ENCODE measurements at places on chromosomes 16 and 17.

- H3K4me3 ChIP-seq: no peak overlapping the region
- no peak for DNase-seq
- no peaks in the 10 kb centered on the region for H3K4me1 ChIP-seq
- H3K27me3 ChIP-seq: no peaks in the 10 kb centered on the region
Observed at GRCh38 chr16:50902457-50902856, 160.6 kb downstream of the CYLD start.

- H3K27ac ChIP-seq: no peak overlapping the region
- H3K36me3 ChIP-seq: no peaks in the 10 kb centered on the region
- no peak overlapping the region for H3K4me3 ChIP-seq
- no peaks in the 10 kb centered on the region for H3K27me3 ChIP-seq
- no peaks in the 10 kb centered on the region for H3K4me1 ChIP-seq
- DNase-seq: no peak
Observed at GRCh38 chr16:64074706-64075105, 1047.2 kb downstream of the CDH11 start.

DNA sequence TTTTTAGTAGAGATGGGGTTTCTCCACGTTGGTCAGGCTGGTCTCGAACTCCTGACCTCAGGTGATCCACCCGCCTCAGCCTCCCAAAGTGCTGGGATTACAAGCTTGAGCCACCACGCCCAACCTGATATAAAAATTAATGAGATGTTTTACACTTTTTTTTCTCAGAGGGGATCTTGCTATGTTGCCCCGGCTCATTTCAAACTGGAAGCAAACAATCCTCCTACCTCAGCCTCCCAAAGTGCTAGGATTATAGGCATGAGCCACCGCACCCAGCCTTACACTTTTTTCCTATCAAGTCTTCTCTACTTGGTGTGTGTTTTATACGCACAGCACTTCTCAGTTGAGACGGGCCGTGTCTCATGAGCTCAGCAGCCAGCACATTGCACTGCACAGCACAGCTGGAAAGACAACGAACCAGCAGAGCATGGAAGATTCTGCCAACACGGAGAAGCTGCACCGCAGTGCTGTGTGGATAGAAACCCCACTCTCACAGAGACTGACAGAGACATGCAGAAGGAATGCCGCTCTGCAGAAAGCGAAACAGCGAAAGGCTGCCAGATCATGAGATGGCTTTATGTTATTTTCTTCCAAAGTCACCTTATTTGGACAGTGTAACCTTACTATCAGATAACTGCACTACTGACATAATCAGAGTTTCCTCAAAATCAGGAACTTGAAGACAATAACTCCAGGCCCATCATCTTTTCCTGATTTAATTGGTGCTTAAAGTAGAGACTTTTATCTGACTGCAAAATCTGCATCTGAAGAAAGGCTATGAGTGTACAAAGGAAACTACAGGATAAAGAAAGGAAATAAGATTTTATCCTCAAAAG is 6.5 kb upstream of the QRICH2 start:
- no peak overlapping the region for H3K27ac ChIP-seq
- no peak overlapping the region for H3K4me3 ChIP-seq
- H3K36me3 ChIP-seq: peaks cover 13% of the 10 kb centered on the region
- no peak for DNase-seq
- H3K4me1 ChIP-seq: no peaks in the 10 kb centered on the region

GRCh38 chr17:39973496-39973895 is 7.1 kb upstream of the PSMD3 start:
- H3K4me3 ChIP-seq: no peak overlapping the region
- H3K27me3 ChIP-seq: peaks cover 15% of the 10 kb centered on the region
- no peak overlapping the region for H3K27ac ChIP-seq
- H3K4me1 ChIP-seq: no peaks in the 10 kb centered on the region
- no peak for DNase-seq
- no peaks in the 10 kb centered on the region for H3K36me3 ChIP-seq

DNA sequence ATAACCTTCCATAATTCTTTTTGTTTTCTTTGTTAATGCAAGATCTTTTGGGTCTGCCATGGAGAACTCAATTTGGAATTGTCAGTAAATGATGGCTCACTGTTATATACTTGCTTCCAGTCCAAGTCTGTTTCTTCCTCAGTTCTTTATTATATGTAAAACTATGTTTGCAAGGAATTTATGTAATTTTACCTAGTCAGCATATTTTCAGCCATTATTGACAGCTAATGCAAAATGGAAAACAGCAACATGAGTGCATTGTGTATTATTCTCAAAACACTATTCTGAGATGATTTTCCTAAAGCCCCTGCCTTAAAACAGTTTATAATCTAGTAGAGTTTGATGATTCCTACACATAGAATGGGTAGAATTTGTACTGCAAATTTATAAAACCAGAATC is 167.5 kb downstream of the TANC2 start:
- peaks cover 2% of the 10 kb centered on the region for H3K4me1 ChIP-seq
- H3K27me3 ChIP-seq: no peaks in the 10 kb centered on the region
- H3K36me3 ChIP-seq: no peaks in the 10 kb centered on the region
- no peak overlapping the region for H3K27ac ChIP-seq
- no peak overlapping the region for H3K4me3 ChIP-seq

- no peak for DNase-seq
- peaks cover 9% of the 10 kb centered on the region for H3K27me3 ChIP-seq
- no peak overlapping the region for H3K27ac ChIP-seq
Observed at GRCh38 chr16:25370541-25370940, 112.9 kb upstream of the ZKSCAN2 start.

DNA sequence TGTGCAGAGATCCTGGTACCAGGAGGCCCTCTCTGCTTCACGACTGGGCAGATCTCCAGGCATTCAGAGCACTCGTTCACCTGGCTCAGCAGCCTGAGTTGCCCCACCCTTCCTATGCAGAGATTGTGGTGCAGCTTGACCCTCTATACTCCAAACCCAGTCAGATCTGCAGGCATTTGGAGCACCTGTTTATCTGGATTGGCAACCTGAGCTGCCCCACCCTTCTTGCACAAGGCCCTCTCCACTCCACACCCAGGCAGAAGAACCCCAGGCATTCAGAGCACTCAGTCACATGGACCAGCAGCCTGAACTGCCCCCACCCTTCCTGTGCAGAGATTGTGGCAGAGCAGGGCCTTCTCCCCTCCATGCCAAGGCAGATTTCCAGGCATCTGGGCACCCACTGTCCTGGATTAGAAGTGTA is 88.4 kb upstream of the CDH5 start:
- H3K4me1 ChIP-seq: no peaks in the 10 kb centered on the region
- DNase-seq: no peak
- H3K36me3 ChIP-seq: no peaks in the 10 kb centered on the region
- peaks cover 7% of the 10 kb centered on the region for H3K27me3 ChIP-seq
- H3K4me3 ChIP-seq: no peak overlapping the region
- H3K27ac ChIP-seq: no peak overlapping the region

DNA sequence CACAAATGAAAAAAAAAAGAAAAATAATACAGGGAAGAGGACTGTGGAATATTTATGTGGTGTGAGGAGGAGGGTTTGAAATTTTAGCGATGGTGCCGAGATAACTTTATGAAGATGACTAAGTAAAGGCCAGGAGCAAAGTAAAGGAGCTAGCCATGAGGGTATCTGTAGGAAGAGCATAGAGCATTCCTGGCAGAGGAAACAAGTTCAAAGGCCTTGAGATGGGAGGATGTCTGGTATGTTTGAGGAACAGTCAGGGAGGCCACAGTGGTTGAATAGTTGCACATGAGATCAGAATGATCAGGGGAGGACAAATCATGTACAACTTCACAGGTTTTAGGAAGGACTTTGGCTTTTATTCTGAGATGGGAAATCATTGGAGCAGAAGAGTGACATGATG is 4.2 kb downstream of the CYB5B start:
- no peak overlapping the region for H3K27ac ChIP-seq
- H3K4me1 ChIP-seq: peaks cover 19% of the 10 kb centered on the region
- no peak for DNase-seq
- no peaks in the 10 kb centered on the region for H3K27me3 ChIP-seq
- H3K4me3 ChIP-seq: no peak overlapping the region

DNA sequence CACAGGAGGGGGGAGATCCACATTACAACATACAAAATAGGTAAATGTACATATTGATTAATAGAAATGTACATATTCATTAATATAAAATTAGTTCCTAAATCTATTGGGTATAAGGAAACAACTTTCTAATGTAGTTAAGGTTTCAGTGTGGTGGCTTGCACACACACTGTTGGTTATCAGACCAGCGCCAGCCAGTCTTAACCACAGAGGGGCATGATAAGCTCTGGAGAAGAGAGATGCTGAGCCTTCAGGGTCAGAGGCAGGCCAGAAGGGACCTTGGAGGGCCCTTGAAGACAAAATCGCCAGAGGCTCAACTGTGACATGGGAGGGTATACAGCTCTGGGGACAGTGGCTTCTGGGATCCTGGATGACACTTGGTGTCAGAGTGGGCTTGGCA is 10.9 kb upstream of the ZFP90 start:
- H3K27me3 ChIP-seq: no peaks in the 10 kb centered on the region
- H3K4me3 ChIP-seq: no peak overlapping the region
- no peak for DNase-seq
- H3K4me1 ChIP-seq: peaks cover 18% of the 10 kb centered on the region
- H3K27ac ChIP-seq: peak overlapping the region; percentile 71
- peaks cover 3% of the 10 kb centered on the region for H3K36me3 ChIP-seq

GRCh38 chr17:7569571-7569970 is 7.9 kb downstream of the SENP3 start:
- H3K27ac ChIP-seq: no peak overlapping the region
- H3K4me1 ChIP-seq: peaks cover 15% of the 10 kb centered on the region
- peaks cover 24% of the 10 kb centered on the region for H3K36me3 ChIP-seq
- no peak for DNase-seq

- H3K27me3 ChIP-seq: peaks cover 13% of the 10 kb centered on the region
- no peak for DNase-seq
- peak overlapping the region; percentile 38 for H3K27ac ChIP-seq
- H3K36me3 ChIP-seq: no peaks in the 10 kb centered on the region
- peak overlapping the region; percentile 5 for H3K4me3 ChIP-seq
Observed at GRCh38 chr16:2033057-2033908, 6.6 kb downstream of the NHERF2 start.

DNA sequence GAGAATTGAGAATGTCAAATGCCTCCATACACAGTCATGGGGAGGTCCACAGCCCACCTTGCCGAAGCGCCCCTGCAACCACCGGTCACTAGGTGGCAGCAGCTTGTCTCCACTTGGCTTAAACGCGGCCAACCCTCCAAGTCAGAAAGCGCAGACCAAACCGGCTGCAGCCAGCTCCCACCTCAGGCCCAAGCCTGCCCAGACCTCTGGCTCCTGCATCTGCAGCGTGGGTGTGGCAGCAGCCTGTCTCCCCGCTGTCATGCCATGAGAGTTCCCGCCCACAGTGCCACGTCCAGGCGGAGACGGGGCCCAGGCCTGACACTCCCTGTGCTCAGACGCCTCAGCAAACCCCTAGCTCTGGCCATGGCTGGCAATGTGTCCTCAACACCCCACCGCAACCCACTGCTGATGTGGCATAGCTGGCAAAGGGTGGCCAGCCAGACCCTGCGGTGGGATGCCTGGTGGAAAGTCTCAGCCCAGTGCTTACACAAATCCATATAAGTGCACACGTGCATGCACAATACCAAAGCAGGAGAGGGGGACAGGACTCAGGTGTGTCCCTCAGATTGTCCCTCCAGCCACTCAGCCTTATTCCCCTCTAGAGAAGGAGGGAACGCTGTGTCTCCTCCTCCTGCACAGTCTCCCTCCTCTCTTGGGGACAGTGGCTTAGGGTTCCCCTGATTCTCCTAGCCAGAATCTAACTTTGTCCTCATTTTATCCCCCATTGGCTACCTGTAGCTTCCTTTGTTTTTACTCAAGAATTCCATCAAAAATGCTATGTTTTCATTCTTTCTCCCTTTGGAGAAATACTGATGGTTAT is 10.9 kb downstream of the COPZ2 start:
- H3K36me3 ChIP-seq: no peaks in the 10 kb centered on the region
- peaks cover 30% of the 10 kb centered on the region for H3K4me1 ChIP-seq
- DNase-seq: peak; percentile 74
- no peak overlapping the region for H3K27ac ChIP-seq

DNA sequence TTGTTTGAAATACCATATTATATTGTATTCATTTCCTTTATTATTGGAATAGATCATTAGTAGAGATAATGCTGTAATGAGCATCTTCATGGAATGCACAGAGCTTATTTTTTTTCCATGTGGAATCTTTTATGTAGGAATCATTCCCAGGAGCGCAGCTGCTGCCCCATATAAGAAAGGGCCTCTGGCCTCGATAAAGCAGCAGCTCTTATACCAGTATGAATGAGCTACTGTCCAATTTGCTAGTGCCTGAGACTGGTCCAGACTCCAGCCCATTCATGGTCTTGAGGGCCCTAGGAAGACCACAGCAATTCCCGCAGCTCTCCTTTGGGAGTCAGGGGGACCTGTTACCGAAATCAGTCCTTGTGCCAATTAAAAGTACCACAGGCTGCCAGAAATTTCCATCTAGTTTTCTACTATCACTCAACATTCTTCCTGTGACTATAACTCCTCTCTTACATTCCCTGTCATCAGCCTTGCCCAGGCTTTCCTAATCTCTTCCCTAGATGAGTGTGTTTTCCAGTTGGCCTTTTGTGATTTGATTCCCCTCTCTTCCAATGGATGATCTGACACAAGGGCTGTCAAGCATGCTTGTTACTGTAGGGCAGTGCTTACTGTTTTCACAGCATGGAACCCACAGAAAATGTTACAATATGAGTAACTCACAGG is 1.9 kb downstream of the ZNF843 start:
- peaks cover 4% of the 10 kb centered on the region for H3K27me3 ChIP-seq
- H3K4me3 ChIP-seq: no peak overlapping the region
- H3K4me1 ChIP-seq: peaks cover 19% of the 10 kb centered on the region
- H3K27ac ChIP-seq: no peak overlapping the region

DNA sequence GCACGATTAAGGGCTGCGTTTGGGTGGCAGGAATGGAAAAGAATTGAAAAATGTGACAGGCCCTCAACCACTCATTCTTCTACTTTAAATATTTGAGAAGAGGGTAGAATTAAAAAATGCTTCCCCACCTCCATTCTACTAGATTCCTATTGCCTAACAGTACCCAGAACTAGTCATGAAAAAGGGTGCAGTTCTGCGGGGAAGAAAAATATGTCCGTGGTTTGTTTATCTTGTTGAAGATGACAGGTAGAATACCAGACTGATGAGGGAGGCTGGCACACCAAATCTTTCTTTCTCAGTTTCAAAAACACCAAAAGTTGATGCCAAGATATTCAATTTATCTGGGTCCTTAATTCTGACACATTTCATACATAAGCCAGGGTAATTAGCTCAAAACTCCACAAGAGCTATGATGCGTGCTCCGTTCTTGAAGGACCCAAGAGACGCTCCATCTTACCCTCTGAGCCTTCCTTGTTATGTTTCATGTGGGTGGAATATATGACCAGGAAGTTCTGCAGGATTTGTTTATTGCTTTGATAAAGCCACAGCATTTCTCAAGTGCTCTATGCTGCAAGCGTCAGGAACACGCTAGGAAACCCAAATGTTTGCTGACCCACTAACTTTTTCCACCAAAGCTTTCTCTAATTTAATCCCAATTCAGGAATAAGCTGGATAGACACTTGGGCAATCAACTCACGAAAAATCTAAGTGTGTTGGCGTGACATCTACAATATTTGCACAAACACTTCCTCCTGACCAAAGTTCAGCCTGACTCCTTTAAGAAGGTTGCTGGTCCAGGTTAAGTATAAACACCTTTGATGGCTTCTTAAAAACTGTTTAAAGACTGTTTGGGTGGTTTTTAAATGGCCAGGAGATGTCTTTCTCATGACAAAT is 20.6 kb upstream of the GAN start:
- no peak overlapping the region for H3K27ac ChIP-seq
- no peaks in the 10 kb centered on the region for H3K36me3 ChIP-seq
- DNase-seq: no peak
- H3K4me1 ChIP-seq: no peaks in the 10 kb centered on the region
